GM03348 (cell line): ENCODE measurements at places on chromosomes 2 and 18.

DNA sequence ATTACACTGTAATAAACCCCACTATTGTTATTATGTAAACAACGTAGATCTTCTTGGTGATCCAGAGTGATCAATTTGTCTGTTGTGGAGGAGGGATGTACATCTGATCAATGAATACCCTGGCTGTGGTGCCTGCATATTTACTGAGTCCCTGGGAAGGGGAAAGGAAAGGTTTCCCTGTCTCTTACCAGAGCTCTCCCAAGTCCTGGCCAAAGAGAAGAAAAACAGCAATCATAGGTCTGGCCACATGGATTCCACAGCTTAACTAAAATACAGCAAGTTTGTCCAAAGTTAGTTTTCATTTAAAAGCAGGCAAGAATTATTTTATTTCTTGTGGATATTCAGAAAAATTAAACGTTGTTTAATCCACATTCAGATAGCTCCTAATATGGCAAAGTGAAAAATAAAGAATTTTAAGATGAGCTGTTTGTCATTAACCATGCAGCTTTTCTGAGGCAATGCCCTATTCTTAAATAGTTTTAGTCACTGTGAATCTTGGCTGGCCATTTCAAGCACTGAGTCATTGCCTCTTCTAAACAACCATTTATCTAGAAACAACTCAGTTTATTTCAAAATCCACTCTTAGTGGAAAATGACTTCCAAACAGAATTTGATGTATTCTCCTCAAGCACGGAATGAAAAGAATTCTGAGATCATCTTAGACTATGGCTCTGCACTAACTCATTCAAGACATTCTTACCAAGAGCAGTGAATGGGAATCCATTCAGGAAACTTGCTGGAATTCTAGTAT, 1004.4 kb upstream of the CDH2 start:
- peak; percentile 56 for DNase-seq

GRCh38 chr2:205755923-205756322, 73.6 kb downstream of the NRP2 start:
- DNase-seq, result peak; percentile 31

GRCh38 chr2:107719141-107719540, 107.6 kb upstream of the RGPD4 start:
- no peak for DNase-seq

- no peak for DNase-seq
These were observed 7.0 kb upstream of the SATB2 start for GRCh38 chr2:199464606-199465352.

DNA sequence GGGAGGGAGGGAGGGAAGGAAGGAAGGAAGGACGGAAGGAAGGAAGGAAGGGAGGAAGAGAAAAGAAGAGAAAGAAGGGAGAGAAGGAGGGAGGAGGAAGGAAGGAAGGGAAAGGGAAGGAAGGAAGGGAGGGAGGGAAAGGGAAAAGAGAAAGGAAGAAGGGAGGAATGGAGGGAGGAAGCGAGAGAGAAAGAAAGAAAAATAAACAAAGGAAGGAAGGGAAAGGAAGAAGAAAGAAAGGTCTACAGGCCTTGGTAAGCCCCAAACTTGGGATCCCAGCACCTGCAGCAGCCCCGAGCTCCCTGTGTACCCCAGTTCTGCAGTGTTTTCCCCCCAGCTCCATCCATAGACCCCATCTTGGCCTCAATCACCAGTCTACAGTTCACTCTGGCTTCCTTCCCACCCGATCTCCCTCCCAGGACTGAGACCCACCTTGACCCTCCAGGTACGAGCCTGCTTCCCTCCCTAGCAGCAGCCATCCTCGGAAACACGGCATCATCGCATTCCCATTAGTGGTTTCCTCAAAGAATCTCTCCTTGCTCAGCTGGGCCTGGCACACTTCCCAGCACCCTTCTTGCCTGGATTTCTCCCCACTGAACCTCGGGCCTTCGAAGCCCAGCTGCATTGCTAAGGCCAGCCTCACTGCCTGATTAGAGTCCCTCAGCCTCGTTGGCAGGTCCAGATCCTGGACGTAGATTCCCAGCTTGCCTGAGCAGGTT, 46.1 kb upstream of the SH3BP4 start:
- DNase-seq, result no peak

DNA sequence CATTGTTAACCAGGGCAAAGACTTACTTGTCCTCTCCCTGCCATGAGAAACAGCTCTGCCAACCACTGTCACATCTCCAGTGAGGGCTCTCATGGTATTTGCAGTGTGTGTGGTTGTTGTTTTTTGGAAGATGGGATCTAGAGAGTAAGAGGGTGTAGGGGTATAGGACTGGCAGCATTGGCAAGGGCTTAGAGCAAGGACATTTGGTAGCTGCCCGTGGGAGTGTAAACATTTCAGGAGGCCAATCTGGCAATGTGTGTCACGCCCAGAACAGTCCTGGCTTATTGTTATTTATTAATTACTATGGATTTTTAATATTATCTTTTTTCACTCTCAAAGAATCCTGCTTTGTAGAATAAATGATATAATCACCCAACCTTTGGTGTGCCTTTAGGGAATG, 90.5 kb downstream of the TMEM17 start:
- no peak for DNase-seq

GRCh38 chr18:79242246-79242645, 153.5 kb upstream of the NFATC1 start:
- no peak for DNase-seq

GRCh38 chr2:85042330-85042729, 71.4 kb downstream of the KCMF1 start:
- DNase-seq, result no peak

DNA sequence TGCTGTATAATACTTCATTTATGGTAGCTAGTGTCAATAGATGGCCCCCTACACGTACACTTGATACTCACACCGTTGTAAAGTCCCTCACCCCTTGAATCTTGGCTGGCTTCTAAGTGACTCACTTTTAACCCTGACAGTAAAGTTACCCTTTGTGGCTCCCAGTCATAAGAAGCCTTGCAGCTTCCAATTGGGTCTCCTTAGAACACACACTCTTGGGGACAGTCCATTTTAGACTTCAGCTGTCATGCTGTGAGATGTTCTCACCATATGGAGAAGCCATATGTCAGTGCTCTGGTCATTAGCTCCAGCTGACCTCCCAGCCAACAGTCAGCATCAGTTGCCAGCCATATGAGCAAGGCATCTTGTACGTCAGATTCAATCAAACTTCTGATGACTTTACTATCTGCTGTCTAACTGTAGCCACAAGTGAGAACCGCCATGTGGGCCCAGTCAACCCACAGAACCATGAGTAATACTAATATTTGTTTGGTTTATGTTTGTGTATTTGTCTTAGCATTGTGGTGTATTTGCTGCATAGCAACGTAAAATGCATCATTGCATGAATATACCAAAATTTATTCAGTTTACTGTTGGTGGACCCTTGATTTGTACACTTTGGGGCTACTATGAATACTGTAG, 68.3 kb downstream of the PTPN4 start:
- no peak for DNase-seq

DNA sequence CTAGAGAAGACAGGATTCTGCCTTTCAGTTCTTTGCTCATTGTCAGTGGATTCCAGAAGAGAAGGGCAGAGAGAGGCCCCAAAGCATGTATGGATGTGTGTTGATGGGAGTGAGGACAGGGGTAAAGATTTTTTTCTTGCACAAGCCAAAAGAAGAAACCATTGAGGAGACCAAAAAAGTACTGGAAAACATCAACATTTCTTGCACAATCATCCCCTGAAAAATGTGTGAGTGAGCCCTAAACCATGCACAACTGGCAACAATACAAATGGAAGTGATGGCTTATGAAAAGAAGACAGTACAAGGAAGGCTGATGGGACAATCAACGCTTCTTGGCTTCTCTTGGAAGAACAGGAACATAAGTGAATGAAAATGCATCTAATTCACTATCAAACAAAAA, 5.6 kb upstream of the SMAD7 start:
- peak; percentile 59 for DNase-seq

DNA sequence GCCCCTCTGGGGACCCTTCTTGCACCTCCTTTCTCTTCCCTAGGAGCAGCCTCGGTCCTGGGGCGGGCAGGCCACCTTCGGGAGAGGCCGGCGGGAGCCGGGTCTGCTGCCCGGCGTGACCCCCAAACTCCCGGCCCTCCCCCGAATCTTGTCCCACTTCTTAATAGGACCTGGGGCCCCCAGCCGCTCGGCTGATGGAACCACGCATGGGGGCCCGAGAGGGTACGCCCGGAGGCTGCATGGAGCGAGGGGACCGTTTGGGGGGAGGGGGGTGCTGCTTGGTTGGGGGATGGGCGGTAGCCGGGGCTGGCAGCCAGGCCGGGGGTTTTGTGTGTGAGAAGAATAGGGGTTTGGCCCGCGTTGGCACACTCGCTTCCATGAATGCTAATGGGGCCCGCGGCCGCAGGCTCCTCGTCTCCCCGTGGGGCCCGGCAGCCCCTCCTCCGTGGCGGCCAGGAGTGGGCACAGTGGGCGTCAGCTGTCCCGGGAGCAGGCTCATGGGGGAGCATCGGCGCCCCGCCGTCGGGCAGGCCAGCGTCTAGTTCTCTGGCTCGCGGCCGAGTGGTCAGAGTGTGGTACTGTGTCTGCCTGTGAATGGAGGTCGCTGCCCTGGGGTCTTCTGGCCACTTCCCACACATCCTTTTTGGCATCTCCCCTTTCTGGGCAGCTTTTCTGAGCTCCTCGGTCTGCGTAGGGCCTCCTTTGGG, 1.0 kb downstream of the GAREM2 start:
- DNase-seq, result peak; percentile 13

GRCh38 chr18:9951022-9951859, 37.4 kb downstream of the VAPA start:
- DNase-seq, result peak; percentile 70

DNA sequence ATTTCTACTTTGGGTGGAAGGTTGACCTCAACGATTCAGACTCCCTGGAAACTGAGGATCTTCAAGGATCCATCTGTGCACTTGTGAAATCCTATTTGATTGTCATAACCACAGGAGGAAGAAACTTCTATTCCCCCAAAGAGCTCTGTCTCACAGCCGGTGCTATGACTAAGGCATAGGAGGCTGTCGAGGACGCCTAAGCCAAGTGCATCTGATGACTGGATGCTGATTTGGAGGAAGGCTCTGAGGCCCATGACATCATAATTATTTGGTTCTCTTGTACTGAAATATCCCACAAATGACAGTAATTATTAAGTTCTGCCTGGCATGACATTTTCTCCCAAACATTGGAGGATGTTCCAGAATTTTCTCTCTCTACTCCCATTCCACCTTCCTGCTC, 13.8 kb upstream of the KCNF1 start:
- peak; percentile 44 for DNase-seq

- no peak for DNase-seq
These were observed 50.0 kb downstream of the KCNG2 start for GRCh38 chr18:79847606-79848293.
